Germinal center (tissue), 1 donor: ENCODE measurements at places on chromosomes 5 and 9.

GRCh38 chr5:112554101-112554977 is 135.3 kb upstream of the EPB41L4A start:
- no peak for DNase-seq

DNA sequence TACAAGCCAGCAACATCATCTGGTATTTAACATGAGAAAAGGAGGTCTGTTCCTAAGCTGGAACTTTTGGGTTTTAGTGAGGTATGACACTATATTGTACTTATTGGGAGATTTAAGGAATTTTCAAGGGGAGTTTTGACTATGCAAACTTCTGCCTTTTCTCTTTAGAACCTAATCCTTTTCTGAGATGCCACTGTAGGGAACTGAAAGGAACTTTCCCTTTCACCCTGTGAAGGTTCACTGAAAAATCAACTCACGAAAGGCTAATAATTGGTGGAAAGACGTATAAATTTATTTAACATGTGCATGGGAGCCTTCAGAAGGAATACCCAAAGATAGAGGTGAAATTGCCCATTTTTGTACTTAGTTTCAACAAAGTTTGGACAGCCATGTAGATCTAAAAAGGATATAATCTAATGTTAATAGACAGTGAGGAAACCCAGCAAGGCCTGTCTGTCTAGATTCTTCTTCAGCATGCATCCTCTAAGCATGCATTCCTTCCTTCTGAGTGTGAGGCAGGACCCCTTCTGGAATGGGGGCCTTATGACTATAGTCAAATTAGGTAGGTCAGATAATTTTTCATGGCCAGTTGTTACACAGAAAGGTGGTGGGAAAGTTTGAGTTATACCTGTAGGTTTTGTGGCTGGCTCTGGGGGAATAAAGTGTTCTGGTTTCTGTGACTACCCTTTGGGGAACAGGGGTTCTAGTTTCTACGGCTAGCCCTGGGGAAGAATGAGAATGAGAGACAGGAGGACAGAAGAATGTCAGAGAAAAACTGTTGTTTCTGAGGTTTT is 200.3 kb downstream of the C9orf152 start:
- DNase-seq, result no peak

DNA sequence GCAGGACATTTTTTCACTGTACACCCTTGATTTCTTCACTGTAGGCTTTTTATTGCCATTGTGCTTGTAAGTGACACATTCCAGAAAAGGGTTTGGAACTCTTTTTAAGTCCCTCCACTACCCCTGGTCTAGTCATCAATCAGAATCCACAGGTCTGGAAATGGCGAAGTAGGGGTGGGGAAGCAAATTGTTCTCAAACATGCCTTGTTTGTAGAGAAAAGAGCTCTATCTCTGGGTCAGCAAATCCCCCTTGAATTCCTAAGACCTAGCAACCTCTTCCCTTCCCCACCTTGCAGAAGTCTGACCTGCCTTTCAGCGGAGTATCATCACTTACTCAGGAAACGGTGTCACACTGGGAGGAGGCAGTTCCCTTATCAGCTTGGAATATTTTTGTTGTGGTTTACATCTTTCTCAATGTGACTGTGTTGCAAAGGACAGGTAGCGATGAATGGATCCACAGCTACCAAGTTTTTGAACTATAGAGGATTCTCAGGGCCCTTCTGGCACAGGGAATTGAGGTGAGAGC is 3.2 kb downstream of the SH3RF2 start:
- DNase-seq, result no peak

DNA sequence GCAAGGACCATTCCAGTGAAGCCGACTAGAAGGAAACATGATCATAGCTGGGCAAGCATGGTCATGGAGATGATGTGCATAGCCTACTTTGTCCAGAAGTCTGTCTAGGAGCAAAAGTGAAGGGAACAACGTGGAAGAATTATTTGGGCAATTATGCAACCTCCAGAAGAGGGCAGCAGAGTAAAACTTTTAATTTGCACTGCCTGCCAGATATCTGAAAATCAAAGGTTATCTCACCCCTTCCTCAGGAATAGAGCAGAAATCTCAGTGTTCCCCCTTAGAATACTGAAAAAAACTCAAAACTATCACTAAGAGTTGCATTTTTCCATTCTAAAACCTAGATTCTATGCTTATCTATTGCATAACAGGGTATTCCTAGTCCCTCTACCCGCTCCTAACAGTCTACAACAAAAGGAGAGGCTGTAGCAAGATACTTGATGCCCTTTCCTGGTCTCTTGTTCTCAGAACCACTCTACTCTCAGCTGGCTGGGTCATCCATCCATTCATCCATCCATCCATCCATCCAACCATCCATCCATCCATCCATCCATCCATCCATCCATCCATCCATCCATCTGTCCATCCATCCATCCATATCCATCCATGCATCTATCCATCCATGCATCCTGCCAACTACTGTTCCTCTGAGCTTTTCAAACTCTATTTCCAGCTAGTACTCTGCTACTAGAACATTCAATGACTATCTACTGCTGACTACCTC is 8.4 kb upstream of the SETD9 start:
- peak; percentile 45 for DNase-seq

DNA sequence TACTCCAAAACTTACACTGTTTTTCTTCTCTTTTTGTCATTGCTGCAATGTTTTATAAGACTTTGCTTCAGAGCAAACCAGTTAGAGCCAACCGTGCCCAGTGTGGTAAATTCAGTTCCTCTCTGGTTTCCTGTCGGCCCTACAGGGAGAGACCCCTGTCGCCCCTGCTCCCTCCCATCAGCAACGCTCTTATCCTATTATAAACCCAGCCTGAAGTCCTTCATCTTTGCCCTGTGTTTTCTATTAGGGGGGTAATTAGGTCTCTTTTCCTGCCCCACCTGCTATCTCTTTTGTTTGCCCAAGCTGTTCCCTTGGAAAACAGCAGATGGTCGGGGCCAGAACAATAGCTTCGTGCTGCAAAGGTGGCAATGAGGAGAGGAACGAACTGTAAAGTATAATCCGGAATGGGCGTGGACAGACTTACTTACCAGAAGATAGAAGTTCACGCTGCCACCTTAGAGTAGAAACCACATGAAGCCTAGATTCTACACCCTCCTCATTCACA is 21.4 kb upstream of the OTULINL start:
- no peak for DNase-seq

DNA sequence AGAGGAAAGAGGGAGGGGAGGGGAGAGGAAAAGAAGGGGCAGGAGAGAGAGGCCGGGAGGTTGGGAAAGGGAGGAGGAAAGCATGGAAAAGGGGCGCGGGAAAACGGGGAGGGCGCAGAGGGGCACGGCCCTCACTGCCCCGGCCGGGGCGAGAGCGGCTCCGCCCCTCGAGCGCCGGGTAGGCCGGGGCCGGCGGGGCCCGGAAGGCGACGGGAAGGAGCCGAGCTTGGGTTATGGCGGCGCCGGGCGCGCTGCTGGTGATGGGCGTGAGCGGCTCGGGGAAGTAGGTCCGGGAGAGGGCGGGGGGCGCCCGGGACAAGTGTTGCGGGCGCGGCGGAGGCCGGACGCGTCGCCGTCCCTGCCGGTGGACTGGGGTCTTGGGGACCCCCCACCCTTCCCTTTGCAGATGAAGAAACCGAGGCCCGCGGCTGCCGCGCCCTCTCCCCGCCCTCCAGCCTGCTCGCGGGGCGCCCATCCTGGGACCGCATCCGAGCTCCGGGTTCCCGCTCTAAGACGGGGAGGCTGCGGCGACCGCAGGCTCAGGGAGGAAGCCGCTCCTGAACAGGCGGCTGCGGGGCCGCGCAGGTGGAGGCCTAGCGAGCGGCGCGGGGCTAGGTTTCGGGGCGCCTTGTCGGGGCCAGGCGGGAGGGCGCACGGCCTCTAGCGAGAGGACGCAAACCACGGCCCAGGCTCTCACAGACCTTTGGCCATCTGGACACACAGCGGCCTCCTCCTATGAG is at the start of gene IDNK:
TSS of gene IDNK (plus strand) at position 205 of the 740 bp plus-strand sequence. CDS start at position 234, 29 bp downstream.
- DNase-seq, result peak; percentile 79

DNA sequence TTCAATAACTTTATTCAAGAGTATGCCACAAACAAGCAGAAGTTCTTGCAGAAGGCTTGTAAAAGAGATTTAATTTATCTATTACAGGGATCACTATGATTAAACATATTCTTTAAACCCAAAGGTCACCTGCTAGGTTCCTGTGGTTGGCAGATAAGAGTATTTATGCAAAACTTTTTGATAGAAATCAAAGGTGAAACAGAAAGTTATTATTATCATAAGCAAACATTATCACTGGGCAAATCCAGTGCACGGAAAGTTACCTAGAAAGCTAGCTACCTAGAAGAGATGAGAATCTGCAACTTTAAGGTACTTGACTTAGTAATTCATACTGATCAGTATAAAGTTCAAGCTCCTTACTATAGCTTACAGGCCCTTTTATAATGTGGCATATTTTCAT is 3.2 kb downstream of the STARD4 start:
- no peak for DNase-seq

GRCh38 chr5:96844481-96844990 is 31.8 kb upstream of the ERAP2 start:
- DNase-seq, result peak; percentile 10

DNA sequence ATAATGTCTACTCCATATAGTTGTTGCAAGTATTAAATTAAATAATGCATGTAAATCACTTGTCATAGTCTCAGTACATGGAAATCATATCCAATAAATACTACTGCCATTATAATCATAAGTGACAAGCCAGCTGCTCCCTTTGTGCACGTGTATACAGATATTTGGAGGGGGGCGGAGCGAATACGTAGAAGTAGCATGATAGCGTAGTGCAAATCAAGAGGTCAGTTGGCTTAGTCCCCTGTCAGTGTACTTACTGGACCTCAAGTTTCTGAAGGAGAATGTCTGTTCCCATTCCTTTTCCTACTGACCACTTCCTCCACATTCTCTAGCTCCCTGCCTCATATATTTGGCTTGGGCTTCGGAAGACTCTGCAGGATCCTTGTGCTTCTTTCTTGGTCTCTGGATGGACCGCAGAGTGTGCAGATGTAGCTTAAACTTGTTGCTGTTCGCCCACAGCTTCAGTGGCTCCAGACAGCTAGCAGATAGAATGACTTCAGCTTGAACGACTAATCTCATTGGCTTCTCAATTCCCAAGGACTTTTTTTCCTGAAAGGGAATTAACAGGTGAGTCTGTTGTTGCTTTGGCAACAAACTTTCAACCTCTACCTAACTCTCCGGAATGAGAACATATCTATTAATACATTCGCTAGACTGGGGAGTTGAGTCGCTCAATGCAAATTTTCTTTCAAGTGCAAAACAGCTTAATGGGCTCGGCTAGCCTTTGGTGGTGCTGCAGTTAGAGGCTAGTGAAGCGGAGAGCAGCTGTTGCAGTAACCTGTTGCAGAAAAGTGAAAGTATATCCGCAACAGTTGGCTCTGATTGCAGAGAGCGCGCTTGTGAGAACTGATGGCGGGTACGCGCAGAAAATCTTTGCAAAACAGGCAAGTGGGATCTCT is at the start of gene PCDHB1:
TSS of gene PCDHB1 (plus strand) at position 753 of the 899 bp plus-strand sequence. CDS start at position 850, 97 bp downstream.
- no peak for DNase-seq

DNA sequence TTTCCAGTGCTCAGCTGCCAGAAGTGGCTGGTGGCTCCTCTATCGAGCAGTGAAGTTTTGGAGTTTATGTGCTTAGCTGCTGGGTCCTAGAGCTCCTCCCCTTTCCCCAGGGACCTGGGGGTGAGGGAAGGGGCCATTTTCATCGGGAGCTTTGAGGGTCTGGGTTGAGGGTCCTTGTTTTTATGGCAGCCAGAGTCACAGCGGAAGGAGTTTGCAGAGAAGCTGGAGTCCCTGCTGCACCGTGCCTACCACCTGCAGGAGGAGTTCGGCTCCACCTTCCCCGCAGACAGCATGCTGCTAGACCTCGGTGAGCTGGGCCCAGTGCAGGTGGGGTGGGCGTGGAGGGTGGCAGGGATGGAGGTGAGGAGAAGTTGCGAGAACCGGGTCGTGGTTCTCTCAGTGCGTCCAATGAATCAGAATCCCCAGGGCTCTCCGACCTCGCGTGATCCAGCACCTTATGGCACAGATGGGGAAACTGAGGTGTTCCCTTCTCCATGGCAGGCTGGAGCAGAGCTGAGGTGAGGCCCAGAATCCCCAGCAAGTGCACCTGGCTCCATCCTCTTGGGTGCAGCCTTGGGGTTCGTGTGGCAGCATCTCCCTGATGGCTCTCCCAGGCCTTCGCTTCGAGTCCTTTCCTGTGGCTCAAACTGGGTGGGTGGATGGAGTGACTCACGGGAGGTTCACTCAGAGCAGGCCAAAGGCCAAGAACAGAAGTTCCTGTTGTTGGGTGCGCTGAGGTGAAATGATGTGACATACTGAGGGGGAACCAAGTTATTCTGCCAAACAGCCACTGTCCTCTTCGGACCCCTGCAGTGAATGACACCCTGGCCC is 21.7 kb upstream of the DOLPP1 start:
- DNase-seq, result no peak

DNA sequence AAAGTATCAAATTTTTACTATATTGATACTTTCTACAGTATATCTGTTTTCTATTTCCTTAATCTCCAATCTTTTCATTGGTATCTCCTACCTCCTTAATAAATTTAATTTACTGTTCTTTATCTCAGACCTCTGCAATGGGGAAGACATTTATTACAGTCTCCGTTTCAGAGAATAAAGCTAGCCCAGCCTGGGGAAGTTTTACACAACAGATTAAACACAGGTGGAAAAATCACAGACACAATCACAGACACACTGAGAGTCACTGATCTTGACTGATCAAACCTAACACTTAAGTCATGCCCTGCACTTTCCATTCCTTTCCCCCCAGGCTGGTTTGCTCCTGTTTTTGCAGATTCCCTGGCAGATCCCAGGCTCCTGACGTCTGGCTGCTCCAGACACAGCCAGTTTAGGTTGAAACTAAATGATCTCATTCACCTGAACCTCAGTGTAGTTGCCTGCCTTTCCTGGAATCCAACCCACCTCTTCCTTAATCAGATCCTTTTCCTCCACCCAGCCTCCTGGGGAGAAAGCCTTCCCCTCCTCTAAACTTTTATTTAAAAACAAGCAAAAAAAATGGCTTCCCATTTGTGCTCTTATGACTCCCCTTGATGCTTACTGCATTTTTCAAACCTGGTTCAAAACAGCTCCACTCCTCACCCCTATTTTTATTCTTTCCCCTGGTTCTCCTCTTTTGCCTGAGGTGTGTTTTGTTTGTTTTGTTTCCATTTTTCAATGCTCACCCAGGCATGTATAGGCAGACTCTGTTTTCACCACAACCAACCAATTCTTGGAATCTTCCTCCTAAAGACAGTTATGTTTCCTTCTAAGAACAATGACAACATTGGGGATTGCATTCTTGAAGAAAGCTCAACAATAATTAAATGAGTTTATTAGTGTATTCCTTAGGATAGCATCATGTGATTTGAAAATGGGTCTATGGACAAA is 29.5 kb upstream of the OSMR start:
- DNase-seq, result no peak

DNA sequence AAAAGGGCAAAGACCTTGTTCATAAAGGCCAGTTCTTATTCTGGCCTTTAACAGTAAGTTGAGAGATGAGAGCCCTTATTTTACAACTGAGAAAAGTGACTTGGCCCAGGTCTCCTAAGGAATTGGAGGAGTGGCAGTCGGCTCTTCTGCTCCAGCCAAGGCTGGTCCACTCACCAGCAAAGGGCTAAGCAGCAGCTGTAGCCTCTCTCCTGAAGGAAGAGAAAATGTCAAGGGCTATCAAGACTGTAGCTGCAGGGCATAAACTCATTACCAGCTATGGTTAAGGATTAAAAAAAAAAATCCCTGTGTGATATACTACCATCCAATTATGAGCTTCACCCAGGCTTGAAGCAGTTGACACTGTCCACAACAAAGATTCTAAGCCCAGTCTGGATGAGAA is 138.6 kb upstream of the RAD23B start:
- no peak for DNase-seq
